A172 (cell line): ENCODE measurements at places on chromosomes 11 and 22. TPM values are rescaled to one million over a fixed set of nuclear protein-coding genes. Genes with fewer than 3 reads are reported as not detected.

Gene NELL1
- total RNA-seq: not detected in 2 replicates

Gene FAT3
- 0.34 and 0.41 TPM in 2 replicates for total RNA-seq

Gene OTOG
- not detected in 2 replicates for total RNA-seq

Gene SYT9
- not detected in 2 replicates for total RNA-seq

Gene FAM111A
- total RNA-seq: 83.5 and 102 TPM in 2 replicates

DNA sequence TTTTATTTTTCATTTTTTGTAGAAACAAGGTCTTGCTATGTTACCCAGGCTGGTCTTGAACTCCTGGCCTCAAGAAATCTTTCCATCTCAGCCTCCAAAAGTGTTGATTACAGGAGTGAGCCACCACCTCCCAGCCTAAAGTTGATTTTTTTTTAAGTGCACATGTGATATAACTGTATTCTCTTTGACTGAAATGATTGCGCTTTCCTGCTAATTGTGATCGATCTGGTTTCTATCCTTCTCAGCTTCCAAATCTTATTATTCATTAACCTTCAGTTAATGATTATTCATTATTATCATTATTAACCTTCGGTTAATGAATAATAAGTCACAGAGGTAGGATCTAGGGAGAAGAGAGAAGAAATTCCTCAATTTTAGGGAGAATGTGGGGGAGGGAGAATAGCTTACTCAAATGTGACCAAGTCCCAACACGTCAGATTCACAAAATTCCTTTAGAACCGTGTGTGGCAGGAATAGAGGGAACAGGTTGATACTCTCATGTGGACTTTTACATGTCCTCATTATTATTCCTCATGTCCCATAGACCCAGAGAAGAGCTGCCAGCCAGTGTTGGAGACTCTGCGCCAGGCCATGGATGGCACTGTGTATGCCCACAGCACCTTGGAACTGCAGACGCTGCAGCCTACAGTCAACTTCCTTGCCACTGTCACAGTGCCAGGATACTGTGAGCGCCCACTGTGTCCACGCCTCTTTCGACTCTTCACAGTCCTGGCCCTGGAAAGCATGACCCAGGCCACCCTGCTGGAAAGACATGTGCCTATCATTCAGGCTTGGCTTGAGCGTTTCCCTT is 47.1 kb downstream of the RRP8 start:
- no peak for DNase-seq

DNA sequence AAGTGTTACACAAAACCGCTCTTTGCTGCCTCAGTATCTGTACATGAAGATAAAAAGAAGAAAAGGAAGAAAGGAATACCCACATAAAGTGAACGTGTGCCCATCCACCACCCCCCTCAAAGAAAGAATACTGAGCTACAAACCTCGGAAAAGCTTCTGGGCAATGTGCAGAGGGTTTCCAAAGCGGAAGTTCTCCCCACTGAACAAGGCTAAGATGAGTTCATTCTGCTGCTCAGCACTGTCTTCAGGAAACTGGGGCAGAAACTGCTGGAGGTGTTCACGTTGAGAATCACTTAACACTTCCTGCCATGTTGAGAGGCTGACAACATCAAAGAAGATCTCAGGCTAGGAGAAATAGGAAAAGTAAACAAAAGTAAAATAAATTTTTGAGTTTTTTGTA is 6.9 kb downstream of the NFRKB start:
- no peak for DNase-seq

GRCh38 chr11:107545101-107545514 is 20.4 kb downstream of the ALKBH8 start:
- DNase-seq: peak; percentile 63

DNA sequence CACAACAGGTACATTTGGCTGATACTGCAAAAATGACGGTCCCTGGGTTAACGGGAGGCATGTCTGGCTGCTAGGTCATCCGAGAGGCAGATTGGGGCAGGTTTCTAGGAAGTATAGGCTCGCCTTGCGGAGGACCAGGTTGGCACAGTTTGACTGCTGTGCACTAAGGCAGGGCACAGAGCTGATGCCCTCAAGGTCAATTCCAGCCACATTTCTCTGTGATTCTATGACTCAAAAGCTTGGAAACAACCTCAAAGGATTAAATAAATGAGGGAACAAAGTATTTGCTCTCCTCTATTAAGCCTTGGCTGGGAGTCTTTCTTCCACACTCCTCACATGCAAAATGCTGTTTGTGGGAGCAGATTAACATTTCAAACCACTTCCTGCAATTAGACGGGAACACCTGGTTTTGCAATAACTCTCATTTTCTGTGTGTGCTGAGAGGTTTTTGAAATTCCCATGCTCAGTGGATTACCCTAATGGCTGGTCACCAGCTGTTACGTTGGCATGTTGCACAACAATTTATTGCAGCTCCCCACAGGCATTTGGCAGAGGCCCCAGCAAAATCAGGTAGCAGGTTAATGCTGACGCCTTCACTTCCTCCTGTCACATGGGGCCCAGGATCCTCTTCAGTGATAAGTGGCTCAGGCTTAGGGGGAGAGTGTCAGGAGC is 61.0 kb upstream of the PLET1 start:
- peak; percentile 91 for DNase-seq

Gene C22orf42
- total RNA-seq: not detected in 2 replicates

Gene ANO5
- 0.02 and 0.14 TPM in 2 replicates for total RNA-seq

Gene STT3A
- total RNA-seq: 138 and 139 TPM in 2 replicates
